ENCODE measurements at places on chromosomes 4 and X. TPM values are rescaled to one million over a fixed set of nuclear protein-coding genes. Genes with fewer than 3 reads are reported as not detected.

- DNase-seq, result no peak
These were observed 562.4 kb downstream of the TLL1 start for GRCh38 chr4:166435449-166435848.

DNA sequence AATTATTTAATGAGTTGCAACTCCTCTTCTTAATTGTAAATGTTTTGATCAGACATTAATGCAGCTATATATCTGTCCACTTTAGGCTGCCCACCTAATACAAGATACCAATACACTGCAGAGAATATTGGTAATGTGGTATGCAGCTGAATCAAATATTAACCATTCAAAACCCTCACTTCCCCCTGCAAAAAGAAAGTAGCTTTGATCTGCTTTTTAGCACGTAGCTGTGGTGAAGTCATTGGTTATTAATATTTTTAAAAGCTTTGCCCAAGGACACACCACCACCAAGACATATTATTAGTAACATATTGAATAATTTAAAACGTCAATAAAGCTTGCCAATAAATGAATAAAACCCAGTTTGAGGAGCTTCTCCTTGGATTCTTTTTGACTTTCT is 28.6 kb upstream of the CYP2U1 start:
- no peak for DNase-seq

GRCh38 chrX:23127586-23127985 is 127.8 kb downstream of the DDX53 start:
- DNase-seq, result no peak

Gene MAGEC1
- polyA plus RNA-seq, result not detected

Gene RRH
- polyA plus RNA-seq, result 0.09 TPM
